ENCODE measurements at places on chromosomes 7 and 10.

- peak; percentile 99 for DNase-seq
These were observed 226.4 kb upstream of the KLF14 start for GRCh38 chr7:130960208-130960988.

DNA sequence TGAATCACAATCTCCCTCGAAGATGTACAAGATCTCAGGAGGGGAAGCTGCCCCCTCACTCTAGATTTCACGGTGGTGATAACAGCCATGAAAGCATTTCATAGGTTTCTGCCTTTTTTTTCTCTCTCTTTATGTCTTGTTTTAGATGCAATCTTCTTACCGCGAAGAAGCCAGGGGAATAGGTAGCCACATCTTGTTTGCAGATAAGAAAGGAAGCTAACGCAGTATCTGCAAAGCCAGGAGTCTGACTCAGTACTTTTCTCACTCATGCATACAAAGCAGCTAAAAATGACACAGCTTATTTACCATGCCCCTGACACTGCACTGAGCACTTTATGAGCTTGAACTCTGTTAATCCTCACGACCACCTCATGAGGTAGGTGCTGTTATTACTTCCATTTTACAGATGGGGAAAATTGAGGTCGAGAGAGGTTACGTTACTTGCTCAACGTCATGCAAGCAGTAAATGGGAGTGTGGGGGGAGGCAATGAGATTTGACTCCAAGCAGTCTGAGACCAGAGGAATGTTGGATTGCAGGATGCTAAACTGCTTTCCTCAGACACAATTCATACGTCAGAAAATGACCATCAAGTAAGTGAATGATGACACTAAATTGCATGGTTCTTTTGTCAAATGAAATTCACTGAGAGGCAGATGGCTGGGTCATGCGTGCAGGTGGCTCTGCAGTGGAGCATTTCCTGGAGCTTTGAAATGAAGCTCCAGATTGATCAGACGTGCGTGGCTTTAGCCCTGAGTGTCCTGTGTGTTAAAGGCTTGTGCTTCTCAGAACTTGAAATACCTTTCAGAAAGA, 3.3 kb downstream of the MAP3K8 start:
- no peak for DNase-seq

DNA sequence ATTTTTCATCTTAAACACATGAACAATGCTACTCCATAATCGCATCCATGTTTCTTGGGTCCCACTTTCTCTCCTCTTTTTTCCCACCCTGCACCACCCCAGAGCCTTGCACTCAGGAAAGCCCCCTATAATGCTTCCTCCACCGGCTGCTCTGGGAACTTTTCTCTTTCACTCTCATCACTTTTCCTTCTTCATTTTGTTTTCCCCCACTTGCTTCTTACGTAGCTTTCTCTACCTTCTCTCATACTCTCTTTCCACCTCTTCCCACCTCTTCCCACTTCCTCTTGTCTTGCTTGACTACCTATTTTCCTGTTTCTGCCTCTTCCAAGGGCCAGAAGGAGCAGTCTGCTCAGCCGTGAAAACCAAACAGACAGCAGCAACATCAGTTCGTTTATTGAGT, 229.5 kb upstream of the RHOBTB1 start:
- DNase-seq, result no peak

DNA sequence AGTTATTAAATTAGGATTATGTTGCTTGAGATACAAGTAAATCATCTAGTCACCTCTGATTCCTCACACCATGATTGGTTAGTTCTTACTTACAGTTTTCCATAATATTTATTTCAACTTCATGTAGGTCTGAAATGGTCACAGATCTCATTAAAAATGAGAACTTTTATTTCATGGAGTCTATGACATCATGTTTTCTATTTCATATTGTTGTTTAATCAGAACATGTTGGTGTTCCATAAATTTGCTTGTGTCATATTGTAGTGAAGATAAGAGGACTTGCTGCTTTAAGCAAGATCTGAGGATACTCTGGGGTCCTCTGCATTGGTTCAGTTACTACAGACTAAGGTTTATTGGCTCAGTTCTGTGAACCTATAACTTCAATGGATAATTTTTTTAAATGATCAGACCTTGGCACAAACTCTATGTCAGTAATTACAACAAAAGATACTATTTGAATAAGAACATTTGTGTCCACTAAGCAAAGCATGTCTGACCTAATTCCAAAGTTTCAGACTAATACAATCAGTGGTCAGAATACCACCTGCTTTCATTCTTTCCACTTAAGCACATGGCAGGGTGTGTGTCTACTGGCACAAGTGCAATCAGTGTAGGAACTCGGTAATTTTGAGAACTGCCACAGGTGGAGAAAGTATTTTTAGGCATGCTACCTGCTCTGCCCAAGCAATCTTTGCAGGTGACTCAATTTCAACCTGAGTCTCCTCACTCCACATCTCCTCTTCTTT, 68.5 kb downstream of the CCDC71L start:
- no peak for DNase-seq

DNA sequence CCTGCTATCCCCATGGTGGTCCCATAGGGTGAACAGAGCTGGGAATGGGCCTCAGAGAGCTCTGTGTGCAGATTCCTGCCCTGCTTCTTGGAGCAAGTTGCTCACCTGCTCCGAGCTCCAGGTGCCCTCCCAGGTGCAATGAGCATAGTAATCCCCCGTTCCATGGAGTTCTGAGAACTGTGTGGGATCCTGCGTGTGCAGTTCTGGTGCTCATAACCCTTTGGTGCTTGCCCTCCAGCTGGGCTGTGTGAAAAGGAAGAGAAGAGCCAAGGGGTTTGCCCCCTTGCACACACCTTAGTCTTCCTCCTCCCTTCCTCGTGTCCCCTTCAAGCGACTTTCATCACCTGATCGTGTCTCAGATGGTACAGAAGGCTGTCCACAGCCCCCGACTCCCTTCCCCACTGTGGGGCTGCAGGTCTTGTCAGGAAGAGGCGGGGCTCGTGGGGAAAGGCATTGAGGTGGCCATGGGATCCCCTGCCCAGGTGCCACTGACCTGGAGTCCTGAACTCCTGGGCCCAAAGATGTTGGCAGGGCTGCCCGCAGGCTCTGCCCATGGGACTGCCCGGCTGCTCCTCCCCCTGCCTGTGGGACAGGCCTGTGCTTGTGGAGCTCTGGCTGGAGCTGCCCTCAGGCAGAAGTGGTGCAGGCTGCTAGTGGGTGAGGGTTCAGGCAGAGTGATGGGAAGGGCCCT, 21.9 kb upstream of the ZNF488 start:
- no peak for DNase-seq
